ENCODE measurements at places on chromosomes 12 and 14. TPM values are rescaled to one million over a fixed set of nuclear protein-coding genes. Genes with fewer than 3 reads are reported as not detected.
A peak's percentile ranks its signal among the peaks of the same experiment; 100 is the strongest.

Gene DDX54
- total RNA-seq, result 52.9 TPM

- DNase-seq, result no peak
- peak overlapping the region; percentile 2 for H3K4me3 ChIP-seq
- no peaks in the 10 kb centered on the region for H3K36me3 ChIP-seq
- H3K4me1 ChIP-seq, result peaks cover 75% of the 10 kb centered on the region
These were observed 18.3 kb upstream of the EIF2B2 start for GRCh38 chr14:74984236-74985027.

GRCh38 chr12:97211416-97211930 is 251.1 kb upstream of the RMST start:
- no peak for DNase-seq
- H3K27ac ChIP-seq, result no peak overlapping the region
- no peaks in the 10 kb centered on the region for H3K36me3 ChIP-seq
- H3K4me3 ChIP-seq, result no peak overlapping the region

DNA sequence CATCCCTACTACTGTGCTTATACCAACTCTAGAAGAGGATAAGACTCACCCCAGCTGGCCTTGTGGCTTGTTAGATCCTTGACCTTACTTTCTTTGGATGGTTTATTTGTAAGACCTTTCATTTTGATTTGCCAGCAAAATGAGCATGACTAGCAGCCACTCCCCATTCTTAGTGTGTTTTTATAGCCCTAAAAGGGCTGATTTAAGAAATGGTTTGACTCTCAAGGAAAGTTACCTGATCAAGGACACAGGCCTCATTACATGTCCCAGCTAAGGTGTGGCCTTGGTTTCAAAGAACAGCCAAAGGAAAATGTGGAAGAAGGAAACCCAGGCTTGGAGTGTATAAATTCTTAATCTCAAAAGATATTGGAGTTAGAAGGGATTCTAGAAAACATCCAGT is 41.4 kb downstream of the SLC17A8 start:
- H3K36me3 ChIP-seq, result no peaks in the 10 kb centered on the region
- no peak for DNase-seq
- no peak overlapping the region for H3K27ac ChIP-seq

- DNase-seq, result peak; percentile 88
- H3K4me3 ChIP-seq, result peak overlapping the region; percentile 93
- H3K27ac ChIP-seq, result peak overlapping the region; percentile 83
These were observed 732 bp downstream of the ZNF664 start for GRCh38 chr12:123973552-123974341.

- no peaks in the 10 kb centered on the region for H3K36me3 ChIP-seq
- no peak for DNase-seq
- no peaks in the 10 kb centered on the region for H3K27me3 ChIP-seq
- H3K4me1 ChIP-seq, result peaks cover 30% of the 10 kb centered on the region
- H3K27ac ChIP-seq, result peak overlapping the region; percentile 70
- H3K4me3 ChIP-seq, result no peak overlapping the region
These were observed 158.9 kb upstream of the BTG1 start for GRCh38 chr12:92304371-92305055.

Gene SERPINA5
- total RNA-seq, result not detected

- no peaks in the 10 kb centered on the region for H3K36me3 ChIP-seq
- peak within 1 kb of the TSS; percentile 86 for H3K27ac ChIP-seq
- no peaks in the 10 kb centered on the region for H3K27me3 ChIP-seq
These were observed at the start of gene PMEL for GRCh38 chr12:55965941-55966407. PMEL (minus strand) TSS chr12:55966042; CDS start chr12:55966011, 31 bp downstream.

Gene GALNT4
- 4.5 TPM for total RNA-seq

DNA sequence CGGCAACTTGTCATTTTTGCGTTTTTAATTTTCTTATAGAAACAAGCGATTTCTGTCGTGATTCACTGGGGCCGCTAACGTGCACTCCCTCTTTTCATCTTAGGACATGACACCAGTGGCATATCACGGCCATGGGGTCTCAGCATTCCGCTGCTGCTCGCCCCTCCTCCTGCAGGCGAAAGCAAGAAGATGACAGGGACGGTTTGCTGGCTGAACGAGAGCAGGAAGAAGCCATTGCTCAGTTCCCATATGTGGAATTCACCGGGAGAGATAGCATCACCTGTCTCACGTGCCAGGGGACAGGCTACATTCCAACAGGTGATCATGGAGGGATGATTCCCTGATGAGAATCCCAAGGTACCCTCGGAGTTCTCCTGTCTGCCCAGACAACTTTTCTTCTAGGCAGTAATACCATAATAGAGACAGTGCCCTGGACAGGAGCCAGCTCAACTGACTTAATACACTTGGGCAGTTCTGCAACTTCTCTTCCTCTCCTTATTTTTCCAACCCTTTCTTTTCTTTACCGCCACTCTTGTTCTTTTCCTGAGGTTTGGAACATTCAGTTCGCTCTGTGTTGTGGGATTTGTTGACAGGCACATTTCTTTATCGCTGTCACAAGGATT is 821 bp downstream of the TMEM106C start:
- peak overlapping the region; percentile 99 for H3K4me3 ChIP-seq
- H3K36me3 ChIP-seq, result peaks cover 4% of the 10 kb centered on the region
- no peak for DNase-seq
- peaks cover 21% of the 10 kb centered on the region for H3K27me3 ChIP-seq
